Stimulated activated CD8-positive, alpha-beta memory T cell treated with anti-CD3 and anti-CD28 coated beads, Interleukin-4, amount 100 ng/mL, for 1 hour (primary cell): ENCODE measurements at places on chromosomes 4 and X.

DNA sequence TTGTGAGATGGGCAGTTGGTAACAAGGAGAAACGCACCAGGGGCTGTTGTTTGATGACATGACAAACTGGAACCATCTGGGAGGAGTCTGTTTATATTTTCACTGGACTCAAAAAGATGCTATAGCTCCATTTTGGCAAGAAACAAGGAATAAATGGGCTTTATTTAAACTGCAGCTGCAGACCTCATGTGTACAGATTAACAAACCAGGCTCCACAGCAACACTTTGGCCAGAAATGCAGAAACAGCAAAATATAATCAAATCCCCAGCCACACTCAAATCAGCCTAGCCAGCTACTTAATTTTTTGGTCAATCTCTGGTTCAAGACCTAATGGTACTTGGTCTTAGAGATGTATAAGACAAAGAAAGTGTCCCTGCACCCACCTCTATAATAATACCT is 52.7 kb downstream of the ASB9 start:
- DNase-seq, result no peak

DNA sequence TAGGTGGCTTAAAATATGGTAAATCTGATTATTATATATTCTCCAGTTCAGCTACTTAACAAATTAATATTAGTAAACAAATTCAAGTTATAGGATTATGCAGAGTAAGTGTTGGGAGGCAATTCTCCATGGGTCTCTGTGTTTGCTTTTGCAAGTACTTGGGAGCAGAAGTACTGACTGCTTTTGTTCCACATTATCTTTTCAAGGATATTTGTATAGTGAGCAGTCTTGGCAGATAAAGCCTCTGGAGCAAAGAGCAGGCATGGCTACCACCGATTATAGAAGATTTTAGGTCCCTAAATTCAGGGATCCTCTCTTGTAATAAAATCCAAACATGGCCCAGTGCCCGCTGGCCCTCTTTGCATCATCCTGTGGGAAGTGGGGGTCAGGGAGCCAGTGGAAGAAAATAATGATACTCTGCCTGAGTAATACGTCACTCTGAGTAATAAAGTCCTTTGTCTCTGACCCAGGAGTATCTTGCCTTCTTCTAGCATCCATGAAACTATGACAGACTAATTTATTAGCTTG is 23.2 kb downstream of the NDNF start:
- DNase-seq, result no peak

DNA sequence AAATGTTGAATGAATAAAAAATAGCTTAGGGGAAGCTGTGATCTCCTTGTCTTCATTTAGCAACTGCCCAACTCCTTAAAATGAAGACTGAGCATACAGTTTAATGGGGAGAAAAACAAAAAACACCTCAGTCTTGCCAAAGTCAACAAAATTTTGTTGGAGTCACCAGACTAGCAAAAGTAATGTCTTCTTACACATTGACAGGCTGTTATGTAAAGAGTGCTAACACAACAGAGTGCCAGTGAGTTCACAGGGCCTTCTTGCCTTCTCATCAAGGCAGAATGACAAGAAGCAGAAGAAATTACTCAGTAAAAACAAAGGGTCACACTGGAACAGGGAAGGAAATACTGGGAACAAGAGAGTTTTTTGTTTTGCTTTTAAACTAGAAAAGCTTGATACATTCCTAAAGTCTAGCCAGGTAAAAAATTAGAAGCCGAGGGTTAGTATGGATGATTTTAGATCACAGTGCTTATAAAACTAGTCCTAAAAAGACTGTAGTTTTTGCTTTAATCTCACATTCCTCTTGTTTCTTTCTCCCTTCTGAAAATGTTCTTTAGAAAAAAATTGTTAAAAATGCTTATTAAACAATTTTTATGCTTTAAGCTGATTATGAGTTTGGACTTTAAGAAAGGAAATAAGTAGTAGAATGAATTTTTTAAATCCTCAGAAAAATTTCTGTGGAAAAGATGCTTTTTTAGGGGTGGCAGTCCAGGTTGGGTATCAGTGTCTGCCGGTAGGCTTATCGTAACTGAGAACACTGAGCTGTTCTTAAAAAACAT is 38.7 kb upstream of the FRAS1 start:
- DNase-seq, result no peak

DNA sequence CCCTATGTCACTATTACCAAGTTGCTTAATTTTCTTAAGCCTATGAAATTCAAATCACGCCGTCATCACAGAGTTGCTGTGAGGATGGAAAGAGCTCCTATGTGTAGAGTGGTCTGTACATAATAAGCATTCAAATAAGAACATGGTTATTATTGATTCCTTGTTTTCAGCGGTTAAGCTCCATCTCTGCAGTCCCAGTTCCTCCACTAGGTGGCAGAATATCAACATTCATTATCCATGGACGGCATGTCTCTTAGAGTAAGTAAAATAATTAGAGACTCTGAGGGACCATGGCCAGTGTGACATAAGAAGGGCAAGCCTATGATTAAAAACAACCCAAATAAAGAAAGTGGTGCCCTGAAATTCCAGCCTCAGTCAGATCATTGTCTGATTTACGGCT is 132.5 kb upstream of the NHS start:
- DNase-seq, result no peak

GRCh38 chr4:124913237-124913636 is 200.7 kb upstream of the ANKRD50 start:
- no peak for DNase-seq

GRCh38 chr4:154332681-154333421 is 158.7 kb downstream of the DCHS2 start:
- DNase-seq, result no peak

GRCh38 chr4:53586121-53586816 is 5.0 kb downstream of the LNX1 start:
- DNase-seq, result no peak

DNA sequence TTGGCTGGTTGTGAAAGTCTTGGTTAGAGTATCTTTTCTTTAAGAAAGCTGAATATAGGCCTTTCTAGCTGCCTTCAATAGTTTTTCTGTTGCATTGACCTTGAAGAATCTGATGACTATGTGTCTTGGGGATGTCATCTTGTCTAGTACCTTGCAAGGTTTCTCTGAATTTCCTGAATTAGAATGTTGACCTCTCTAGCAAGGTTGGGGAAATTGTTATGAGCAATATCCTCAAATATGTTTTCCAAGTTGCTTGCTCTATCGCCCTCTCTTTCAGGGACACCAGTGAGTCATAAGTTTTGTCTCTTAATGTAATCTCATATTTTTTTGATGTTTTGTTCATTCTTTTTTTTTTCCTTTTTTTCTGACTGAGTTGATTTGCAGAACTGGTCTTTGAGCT is 194.7 kb downstream of the RAB28 start:
- no peak for DNase-seq

GRCh38 chr4:38698176-38698575 is 34.2 kb downstream of the KLF3 start:
- DNase-seq, result no peak

- no peak for DNase-seq
Measured at GRCh38 chrX:10223276-10223675, 66.5 kb downstream of the CLCN4 start.

- no peak for DNase-seq
Measured at GRCh38 chrX:477441-478012, 90.8 kb upstream of the PPP2R3B start.

GRCh38 chr4:2932321-2932950 is 30.8 kb downstream of the NOP14 start:
- DNase-seq, result no peak

- no peak for DNase-seq
Measured at GRCh38 chr4:89029591-89029990, 27.4 kb downstream of the FAM13A start.

DNA sequence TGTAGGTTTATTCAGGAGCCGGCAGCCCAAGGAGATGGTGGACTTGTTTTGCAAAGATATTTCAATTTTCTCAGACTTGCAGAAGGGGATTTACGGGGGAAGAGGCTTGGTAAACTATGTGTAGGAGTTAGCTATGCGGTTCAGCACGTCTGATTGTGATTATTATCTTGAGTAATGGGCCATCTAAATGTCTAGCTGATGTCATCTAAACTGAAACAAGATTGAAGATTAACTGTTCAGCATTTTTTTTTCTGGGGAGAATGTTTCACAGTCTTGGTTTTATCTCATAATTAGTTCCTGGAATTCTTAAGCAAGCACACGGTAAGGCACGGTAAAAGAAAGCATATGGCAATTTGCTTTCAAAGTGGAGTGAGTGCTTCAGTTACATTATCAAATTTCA is 207.3 kb upstream of the CXorf51B start:
- no peak for DNase-seq

GRCh38 chr4:156073976-156074375 is 120.3 kb upstream of the CTSO start:
- no peak for DNase-seq

- no peak for DNase-seq
Measured at GRCh38 chrX:153816831-153817690, 13.3 kb downstream of the PDZD4 start.

GRCh38 chr4:188029114-188029513 is 33.5 kb downstream of the ZFP42 start:
- DNase-seq, result no peak

DNA sequence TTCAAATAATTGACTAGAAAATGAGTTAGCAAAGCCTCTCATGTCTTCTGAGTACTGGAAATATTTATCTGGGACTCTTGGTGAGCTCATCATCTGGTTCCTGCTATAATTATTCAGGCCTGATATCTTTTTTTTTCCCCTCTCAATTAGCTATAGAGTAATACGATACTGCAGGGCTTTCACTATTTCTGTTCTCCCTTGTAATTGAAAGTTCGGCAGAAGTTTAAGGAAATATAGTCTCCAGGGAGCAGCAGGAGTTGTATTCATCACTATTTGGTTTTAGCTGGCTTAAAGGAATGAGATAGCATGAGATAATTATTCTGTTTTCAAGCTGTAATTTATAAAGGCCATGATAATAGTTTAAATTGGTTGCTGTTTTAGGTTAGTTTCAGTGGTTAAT is 378.6 kb upstream of the EPHA5 start:
- DNase-seq, result no peak

- DNase-seq, result no peak
Measured at GRCh38 chrX:25873196-25873595, 264.9 kb upstream of the MAGEB18 start.

GRCh38 chrX:112851806-112852205 is 11.2 kb upstream of the AMOT start:
- no peak for DNase-seq

DNA sequence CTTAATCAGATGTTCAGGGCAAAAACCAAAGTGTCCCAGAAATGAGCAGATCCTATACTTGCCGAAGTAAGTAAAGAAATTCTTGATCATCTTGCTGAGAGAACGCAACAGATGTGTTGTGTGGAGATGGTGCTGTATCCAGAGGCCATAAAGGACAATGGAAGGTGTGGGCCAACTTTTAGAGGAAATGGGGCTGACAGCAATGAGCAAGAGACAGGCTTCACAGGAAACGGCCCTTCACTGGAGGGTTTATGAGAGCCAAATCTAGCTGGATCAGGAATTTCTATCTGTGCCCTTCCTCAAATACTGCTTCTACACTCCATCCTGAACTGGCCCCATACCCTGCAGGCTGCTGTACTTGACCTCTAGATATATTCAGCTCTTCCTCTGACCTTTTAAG is 583.9 kb upstream of the DIPK2B start:
- DNase-seq, result no peak

DNA sequence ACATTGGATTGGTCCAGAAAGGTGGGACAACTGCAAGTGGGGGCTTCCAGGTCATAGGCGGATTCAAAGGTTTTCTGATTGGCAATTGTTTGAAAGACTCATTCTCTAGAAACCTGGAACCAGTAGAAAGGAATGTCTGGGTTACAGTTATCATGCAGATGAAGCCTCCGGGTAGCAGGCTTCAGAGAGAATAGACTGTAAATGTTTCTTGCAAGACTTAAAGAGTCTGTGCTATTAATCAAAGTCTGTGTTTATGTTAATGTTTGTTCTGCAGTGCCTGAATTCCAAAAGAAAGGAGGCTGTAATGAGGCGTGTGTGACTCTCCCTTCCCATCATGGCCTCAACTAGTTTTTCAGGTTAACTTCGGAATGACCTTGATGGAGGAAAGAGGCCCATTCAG is 43.9 kb upstream of the GC start:
- DNase-seq, result no peak

DNA sequence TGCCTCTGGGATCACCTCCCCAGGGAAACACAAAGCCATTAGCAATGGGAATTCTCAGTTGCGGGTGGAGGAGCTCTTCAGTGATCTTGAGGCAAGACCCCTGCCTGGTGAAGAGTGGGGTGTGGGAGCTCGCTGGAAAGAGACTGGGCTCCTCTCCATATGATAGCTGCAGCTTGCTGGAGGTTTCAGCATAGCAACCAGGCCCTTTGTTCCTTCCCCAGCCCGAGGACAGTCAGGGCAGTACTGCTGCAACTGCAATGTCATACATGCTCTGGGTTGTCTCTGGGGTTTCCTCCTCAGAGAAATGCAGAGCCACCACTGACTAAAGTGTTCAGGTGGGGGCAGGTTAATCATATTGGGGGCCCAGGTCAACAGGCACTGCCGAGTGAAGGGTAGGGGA is 81.3 kb downstream of the ARHGAP24 start:
- no peak for DNase-seq
